Naive thymus-derived CD4-positive, alpha-beta T cell (primary cell): ENCODE measurements at places on chromosomes 13 and 19. TPM values are rescaled to one million over a fixed set of nuclear protein-coding genes. Genes with fewer than 3 reads are reported as not detected.

Gene NTN5
- 0.97 and 0.99 TPM in 2 replicates for total RNA-seq

DNA sequence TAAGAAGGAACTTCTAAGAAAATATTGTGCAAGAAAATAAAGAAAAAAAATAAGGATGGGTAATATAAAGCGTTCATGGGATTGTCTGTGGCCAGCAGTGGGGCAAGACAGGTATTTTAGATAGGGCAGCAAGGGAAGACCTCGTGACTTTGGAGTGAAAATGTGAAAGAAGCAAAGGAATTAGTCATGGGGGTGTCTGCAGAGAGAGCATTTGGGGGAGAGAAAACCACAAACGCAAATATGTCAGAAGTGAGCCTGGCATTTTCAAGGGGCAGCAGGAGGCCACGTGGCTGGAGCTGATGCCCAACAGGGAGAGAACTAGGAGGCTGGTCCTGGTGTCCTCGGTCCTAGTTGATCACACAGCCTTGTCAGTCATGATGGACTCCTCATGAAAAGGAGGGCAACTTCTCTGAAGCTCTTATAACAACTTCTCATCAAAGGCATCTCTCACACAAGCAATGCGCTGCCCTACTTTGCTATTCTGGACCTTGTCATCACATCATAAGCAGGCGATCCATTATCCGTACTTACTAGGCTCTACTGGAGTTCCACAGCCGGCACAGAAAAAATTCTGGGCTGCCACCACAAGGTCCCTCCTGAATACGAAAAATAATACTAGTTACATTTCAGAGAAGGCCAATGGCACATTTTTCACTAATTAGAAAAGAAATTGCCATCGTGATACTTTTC is 31.0 kb downstream of the RUBCNL start:
- no peak for DNase-seq

Gene KLK11
- not detected for total RNA-seq

Gene OSCAR
- 0.19 TPM in 1 of 2 replicates, not detected in the other for total RNA-seq

GRCh38 chr13:39597838-39598237 is 5.2 kb downstream of the LHFPL6 start:
- DNase-seq: no peak

Gene OR7C1
- total RNA-seq: not detected

GRCh38 chr13:100520936-100521850 is 67.4 kb downstream of the GGACT start:
- no peak for DNase-seq

GRCh38 chr13:34913040-34913439 is 29.0 kb upstream of the NBEA start:
- DNase-seq: no peak

Gene ADAMTS10
- 78.7 TPM for total RNA-seq

DNA sequence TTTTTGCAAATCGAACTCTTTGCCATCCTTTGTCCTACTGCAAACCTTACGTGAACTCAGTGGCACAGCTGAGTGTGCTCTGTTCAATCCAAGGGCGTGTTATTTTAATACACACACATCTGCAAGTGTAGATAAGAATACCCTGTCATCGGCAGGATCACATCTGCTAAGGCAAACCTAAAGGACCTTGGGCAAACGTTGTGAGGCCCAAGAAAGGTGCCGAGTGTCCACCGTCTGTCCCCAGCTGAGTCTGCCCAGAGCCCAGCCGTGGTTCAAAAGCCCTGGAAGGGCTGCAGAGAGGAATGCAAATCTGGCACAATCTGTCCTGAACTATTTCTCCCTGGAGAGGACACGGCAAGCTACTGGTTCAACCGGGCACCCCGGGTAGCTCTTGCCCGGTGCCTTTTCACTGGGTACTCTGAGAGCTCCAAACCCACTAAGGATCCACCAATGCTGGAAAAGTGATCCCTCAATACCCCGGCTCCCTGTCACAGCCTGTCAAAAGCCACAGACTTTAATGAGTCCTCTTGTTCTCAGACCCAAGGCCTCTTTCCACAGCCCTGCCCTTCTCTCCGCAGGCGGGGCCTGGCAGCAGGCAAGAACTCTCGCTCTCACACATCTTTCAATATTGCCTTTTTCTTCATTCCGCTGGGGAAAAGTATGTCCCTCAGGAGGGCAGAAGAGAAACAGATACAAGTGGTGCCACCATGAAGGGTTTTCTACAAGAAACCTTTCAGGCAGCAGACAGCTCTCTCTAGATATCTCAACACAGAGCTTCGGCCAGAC is 17.0 kb downstream of the SLC7A1 start:
- DNase-seq: no peak

- no peak for DNase-seq
Measured at GRCh38 chr19:14434543-14435319, 1.6 kb downstream of the PKN1 start.

DNA sequence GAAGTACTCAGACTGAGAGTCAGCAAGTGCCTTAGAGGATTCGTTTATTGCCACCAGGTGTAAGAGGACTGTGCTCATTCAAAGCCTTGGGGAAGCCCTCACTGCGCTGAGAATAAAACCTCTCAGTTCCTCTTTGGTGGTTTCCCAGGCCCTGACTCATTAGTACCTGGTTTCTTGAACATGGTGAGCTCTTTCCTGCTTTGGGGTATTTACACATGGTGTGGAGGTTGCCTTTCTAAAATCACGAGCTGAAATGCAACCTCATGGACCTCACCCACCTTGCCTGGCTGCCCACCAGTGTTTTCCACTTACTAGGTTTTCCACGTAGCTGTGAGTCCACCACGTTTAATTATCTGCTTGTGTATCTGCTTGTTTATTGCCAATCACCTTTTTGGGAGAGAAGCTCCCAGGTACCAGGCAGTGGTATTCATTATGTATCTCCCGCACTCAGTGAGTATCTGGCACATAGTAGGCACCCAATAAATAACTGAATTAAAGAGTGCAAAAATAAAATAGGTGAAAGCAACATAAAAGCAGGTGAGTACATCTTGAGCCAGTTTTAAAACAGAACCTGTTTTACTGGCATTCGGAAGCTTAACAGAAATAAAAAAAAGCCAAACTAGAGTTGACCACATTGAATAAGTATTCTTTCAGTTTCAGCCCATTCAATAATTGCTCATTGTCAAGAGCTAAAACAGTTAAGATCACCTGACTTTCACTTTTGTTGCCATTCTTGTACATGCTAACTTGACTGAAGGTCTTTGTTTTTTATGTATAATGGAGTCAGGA is 533.0 kb downstream of the MYO16 start:
- DNase-seq: no peak

Gene ZNF700
- total RNA-seq: 25.0 TPM

GRCh38 chr19:41726493-41726892 is 18.1 kb downstream of the CEACAM5 start:
- no peak for DNase-seq

Gene ATP8A2
- 0.56 TPM for total RNA-seq

Gene DPF1
- 0.46 and 0.64 TPM in 2 replicates for total RNA-seq

Gene ZNF154
- 6.4 and 6.7 TPM in 2 replicates for total RNA-seq

Gene SAFB
- total RNA-seq: 203 TPM

DNA sequence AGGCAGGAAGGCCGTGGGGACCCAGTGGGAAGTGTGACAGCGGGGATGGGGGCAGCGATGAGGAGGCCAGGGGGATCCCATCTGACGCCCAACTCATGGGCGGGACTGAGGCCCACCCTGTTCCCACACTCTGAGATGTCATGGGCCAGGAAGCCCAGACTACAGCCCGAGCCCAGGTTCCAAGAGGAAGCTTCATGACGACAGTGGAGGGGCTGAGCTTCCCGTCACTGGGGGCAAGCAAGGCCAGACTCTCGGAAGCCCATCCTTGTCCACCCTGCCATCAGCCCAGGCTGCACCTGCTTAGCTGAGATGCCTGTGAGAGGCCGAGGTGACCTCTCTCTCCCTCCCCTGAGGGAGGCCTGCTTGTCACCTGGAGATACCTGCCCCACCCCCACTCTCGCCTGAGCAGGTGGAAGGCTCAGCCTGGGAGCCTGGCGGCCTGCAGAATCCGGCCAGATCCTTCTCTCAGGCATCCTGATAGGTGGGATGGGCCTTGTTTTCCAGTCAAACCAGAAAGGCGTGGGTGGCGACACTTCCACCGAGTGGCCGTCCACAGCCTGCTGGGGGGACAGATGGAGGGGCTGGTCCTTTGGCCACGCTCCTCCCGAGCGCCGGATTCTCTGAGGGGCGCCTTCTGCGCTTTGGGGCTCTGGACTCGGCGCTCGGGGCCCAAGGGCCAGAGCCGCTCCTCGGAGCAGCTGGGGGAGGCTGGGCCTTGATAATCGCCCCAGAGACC is 4.8 kb downstream of the ZBTB7A start:
- no peak for DNase-seq

Gene ZNF682
- 13.0 TPM for total RNA-seq

- DNase-seq: no peak
Measured at GRCh38 chr19:48945817-48946216, 8.9 kb upstream of the BAX start.

Gene LMO7
- total RNA-seq: 66.1 TPM

Gene CD33
- 0.67 TPM for total RNA-seq

- DNase-seq: no peak
Measured at GRCh38 chr13:97191142-97191541, 31.0 kb upstream of the MBNL2 start.

Gene TOMM40
- total RNA-seq: 35.9 TPM

Gene STOML3
- not detected in 2 replicates for total RNA-seq

- peak; percentile 53 for DNase-seq
Measured at GRCh38 chr19:46610851-46611770, 10.0 kb downstream of the CALM3 start.

- DNase-seq: no peak
Measured at GRCh38 chr19:33390101-33390907, 16.8 kb downstream of the CEBPG start.

Gene KIR2DL4
- 0.44 TPM for total RNA-seq

- no peak for DNase-seq
Measured at GRCh38 chr19:55482967-55483705, 1.9 kb upstream of the NAT14 start.
